A673 (cell line): ENCODE measurements at places on chromosomes 2 and 18. TPM values are rescaled to one million over a fixed set of nuclear protein-coding genes. Genes with fewer than 3 reads are reported as not detected.

DNA sequence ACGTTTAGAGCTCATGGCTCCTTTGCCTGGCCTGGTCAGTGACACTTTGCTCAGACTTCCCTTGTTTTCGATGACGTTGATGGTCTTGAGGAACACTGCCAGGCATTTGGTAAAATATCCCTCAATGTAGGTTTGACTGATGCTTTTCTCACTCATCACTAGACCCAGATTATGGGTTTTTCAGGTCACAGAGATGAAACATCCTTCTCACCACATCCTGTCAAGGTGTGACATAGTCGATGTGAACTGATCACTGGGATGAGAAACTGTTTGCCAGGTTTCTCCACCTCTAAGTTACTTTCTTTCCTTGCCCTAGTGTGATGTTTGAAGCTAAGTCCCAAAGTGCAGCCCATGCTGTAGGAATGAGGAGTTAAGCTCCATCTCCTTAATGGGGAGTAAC lies 81.5 kb downstream of the AFF3 start:
- no peak overlapping the region for H3K4me3 ChIP-seq
- H3K27ac ChIP-seq, result no peak overlapping the region
- H3K36me3 ChIP-seq, result no peaks in the 10 kb centered on the region
- no peak for DNase-seq
- no peaks in the 10 kb centered on the region for H3K4me1 ChIP-seq

- no peaks in the 10 kb centered on the region for H3K27me3 ChIP-seq
- no peak for DNase-seq
- no peaks in the 10 kb centered on the region for H3K36me3 ChIP-seq
- H3K4me3 ChIP-seq, result no peak overlapping the region
- no peaks in the 10 kb centered on the region for H3K4me1 ChIP-seq
- no peak overlapping the region for H3K27ac ChIP-seq
Measured at GRCh38 chr2:9741110-9741509, 102.2 kb upstream of the TAF1B start.

GRCh38 chr2:217645896-217646295 lies 356.9 kb downstream of the TNS1 start:
- no peak for DNase-seq
- no peak overlapping the region for H3K4me3 ChIP-seq
- H3K36me3 ChIP-seq, result no peaks in the 10 kb centered on the region
- H3K27me3 ChIP-seq, result no peaks in the 10 kb centered on the region

- DNase-seq, result no peak
- no peak overlapping the region for H3K27ac ChIP-seq
- H3K27me3 ChIP-seq, result peaks cover 43% of the 10 kb centered on the region
- no peak overlapping the region for H3K4me3 ChIP-seq
- no peaks in the 10 kb centered on the region for H3K36me3 ChIP-seq
Measured at GRCh38 chr2:71261534-71261933, 34.6 kb upstream of the PAIP2B start.

The OSR1 gene
- total RNA-seq, result 0.13 and 0.84 TPM in 2 replicates
